Neural crest cell (in vitro differentiated cells): ENCODE measurements at places on chromosomes 5 and 9. TPM values are rescaled to one million over a fixed set of nuclear protein-coding genes. Genes with fewer than 3 reads are reported as not detected.

The PTPRD gene
- total RNA-seq: 113 and 139 TPM in 2 replicates

- no peak for DNase-seq
Measured at GRCh38 chr5:81994679-81995078, 22.9 kb downstream of the ATG10 start.

DNA sequence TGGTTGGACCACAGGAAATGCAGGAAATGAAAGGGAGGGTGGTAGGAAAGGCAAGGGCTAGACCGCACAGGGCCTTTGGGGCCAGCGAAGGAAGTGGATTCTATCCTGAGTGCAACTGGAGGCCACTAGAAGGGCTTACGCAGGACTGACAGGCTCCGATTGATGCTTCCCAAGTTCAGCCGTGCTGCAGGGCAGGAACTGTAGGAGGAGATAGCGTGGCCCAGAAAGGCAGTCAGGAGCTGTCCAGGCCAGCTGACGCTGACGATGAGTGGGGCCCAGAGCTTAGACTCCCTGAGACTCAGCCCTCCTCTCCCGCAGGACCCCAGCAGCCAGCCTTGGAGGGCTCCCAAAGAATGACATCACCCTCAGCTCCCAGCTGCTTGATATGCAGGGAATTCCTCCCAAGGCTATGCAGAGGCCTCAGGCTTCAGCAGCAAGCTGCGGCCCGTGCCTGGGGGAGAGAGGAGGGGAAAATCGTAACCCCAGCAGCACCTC is 48.8 kb downstream of the KCNIP1 start:
- peak; percentile 9 for DNase-seq

DNA sequence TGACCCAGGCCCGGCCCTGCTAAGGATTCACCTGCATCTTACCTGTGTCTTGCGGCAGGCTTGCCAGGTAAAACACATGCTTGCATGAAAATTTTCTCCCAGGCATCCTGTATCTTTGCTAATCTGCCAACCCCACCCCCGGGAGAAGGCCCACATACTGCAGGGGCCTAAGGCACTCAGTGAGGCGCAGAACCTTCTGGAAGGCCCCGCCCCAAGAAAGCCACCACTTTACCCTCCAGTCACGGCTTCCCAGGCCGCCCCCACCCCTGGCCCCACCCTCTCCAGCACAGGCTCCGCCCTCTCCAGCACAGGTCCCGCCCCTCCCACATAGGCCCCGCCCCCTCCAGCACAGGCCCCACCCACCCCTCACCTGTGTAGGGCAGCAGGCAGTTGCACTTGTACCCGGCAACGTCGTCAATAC is 29.8 kb upstream of the SEC16A start:
- DNase-seq: no peak

GRCh38 chr9:136238342-136238732 is 7.3 kb downstream of the QSOX2 start:
- DNase-seq: no peak

- DNase-seq: no peak
Measured at GRCh38 chr9:6598249-6598725, 47.2 kb downstream of the GLDC start.

- DNase-seq: no peak
Measured at GRCh38 chr5:124941051-124942049, 194.9 kb upstream of the ZNF608 start.

- no peak for DNase-seq
Measured at GRCh38 chr5:72302171-72302570, 17.9 kb downstream of the MRPS27 start.

DNA sequence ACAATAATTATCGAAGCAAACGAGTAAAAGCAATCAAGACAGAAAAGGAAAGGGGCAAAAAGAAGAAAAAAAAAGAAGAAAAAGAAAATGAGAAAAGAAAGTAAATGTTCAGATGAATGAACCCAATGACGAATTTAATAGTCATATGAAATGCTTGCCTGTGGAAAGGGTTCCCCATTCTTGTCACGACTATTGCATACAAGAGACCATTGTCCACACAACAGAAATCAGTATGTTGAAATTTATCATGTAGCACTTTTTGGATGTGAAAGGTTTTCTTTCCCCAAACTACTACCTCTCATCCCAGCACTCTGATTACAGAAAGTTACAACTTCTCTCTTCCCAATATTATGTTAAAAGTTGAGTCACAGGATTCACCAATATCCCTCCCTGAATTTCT is 162.4 kb downstream of the ZDHHC21 start:
- DNase-seq: no peak

The BTNL3 gene
- total RNA-seq: not detected in 2 replicates

DNA sequence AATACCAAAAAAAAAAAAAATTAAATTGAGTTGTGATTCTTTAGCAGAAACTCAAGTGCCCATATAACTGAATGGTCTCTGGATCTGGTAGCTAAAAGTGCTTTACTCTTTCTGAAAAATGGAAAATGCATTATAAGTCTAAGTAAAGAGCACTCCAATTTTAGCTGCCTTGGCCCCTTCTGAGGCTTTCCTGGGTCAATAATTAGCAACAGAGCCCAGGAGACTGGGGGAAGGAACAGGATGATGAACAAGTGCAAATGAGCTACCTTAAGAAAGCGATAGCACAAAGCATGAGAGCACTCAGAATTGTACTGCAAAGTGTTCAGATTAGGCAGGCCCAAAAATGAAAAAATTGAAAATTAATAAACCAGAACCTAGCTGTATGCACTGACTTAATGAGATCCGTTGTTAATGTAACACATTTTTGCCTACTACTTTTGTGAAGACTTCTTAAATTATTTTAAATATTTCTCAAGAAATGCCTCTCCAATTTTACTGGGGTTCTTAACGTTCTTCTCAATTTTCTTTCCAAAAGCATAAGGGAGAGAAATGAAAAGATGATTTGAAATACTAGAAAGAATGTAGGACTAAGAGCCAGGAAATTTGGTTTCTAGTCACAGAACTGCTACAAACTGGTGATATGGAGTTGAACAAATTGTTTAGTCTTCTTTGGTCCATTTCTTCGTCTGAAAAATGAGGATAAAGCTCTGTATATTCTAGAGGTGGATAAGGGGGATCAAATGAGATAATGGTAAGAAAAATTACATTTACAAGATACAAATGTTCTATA is 566.1 kb downstream of the PDE4D start:
- DNase-seq: no peak

DNA sequence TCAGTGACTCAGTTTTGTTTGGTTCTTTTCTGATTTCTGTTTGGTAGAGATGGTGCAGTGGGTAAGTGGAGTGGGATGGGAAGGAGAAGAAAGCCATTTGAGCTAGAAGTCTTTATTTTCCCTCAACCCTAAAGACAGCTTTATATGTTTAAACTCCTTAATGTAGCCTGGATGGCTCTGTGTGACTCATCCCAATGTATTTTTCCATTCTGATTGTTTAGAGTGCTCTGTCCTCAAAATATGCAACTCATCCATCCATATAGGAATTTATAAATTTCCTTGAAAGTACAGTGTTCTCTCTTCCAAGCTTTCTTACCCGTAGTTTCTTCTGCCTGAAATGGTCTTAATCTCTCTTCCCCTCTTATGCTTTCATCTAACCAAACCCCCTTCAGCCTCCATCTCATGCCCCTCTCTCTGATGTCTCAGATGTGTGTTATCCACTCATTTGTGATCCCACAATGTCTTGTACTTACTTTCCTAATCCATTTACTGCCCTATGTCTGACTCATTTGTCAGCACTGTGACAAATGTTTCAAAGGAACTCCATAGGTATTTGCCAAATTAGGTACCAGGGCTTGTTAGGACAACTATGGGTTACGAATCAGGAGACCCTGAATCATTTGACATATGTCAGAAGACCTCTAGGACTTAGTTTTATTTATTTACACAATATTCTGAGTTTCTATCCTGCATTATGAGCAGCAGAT is 217.5 kb upstream of the SGCD start:
- no peak for DNase-seq
